Hippocampal formation (tissue), 2 donors: ENCODE measurements at places on chromosomes 16 and 17.

GRCh38 chr17:37512442-37513068 is 22.9 kb downstream of the DUSP14 start:
- peak; percentile 3 for DNase-seq

GRCh38 chr17:27975146-27976011 is 67.1 kb upstream of the NLK start:
- no peak for DNase-seq

GRCh38 chr17:20059728-20060188 is 50.6 kb downstream of the SPECC1 start:
- DNase-seq = no peak

DNA sequence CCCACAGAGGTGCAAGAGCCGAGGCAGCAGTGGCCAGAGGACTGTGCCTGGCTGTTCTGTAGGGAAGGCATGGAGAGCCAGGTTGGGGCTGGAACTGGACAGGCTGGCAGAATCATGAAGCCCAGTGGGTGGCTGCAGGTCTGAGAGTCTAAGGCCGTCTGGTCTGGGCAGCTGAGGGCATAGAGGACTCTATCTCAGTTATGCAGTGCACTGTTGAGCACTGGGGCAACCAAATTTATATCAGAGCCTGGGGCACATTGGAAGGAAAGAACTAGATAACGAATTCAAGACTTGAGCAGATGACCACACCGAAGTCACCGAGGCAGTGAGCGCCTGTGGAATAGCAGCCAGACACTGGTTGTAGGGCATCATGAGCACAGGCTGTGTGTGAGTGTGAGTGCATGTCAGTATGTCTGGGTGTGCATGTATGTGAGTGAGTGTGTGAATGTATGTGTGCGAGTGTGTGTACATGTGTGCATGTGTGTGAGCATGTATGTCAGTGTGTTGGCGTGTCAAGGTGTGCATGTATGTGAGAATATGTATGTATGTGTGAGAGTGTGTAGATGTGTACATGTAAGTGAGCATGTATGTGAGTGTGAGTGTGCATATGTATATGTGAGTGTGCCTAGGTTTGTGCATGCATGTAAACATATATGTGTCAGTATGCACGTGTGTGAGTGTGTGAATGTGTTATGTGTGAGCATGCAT is 37.0 kb downstream of the RGS9 start:
- DNase-seq = no peak

DNA sequence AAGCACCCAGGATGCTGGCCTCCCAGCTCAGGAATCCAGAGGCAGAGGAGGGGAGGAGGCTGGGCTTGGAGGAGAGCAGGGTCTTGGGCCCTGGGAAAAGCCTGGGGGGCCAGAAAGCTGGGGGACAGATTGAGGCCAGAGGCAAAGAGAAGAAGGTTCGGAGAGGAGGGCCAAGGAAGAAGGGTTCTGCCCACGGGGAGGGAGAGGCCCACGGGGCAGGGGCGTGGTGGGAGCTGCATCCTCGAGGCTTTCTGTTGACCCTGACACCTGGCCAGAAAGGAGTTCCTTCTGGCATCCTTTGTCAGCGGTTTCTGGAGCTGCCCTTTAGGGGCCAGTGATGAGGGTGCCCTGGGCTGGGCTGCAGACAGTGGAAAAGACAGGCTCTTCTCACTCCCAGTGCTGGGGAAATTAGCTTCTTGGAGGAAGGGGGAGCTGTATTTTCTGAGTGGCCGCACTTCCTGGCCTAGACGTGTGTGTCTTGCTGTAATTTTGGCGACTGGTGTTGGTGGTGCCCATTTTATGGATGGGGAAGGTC is 308.7 kb downstream of the SEC14L1 start:
- DNase-seq = no peak

DNA sequence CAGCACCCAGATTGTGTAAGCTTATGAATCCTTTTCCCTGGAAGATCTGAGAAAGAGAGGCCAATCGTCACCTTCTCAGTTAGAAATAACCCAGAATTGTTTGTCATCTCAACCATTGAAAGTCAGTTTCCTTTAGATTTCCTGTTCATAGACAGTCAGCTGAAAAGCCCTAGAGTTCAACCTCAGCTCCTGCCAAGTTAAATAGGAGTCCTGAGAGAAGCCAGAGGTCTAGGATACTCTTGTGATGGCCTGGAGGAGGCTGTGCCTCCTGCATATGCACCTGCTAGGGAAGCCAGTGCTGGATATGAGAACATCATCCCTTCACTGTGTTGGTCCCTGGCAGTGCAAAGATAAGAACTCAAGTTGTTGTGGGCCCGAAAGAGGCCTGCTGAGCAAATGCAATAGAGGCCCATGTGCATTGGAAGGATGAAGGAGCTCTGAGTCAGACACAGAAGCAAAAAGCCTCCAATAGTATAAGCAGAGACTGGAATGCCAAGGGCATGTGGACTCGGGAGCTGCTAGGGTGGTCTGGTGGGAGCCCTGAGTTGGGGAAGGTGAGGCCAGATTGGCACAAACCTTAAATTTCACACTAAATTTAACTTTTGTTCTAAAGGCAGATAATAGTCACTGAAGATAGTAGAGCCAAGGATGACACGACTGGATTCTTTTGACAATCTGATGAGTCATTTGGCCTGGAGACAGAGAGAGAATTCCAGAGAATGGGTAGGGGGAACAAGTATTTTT is 520.9 kb upstream of the CDH5 start:
- DNase-seq = no peak

- no peak for DNase-seq
Observed at GRCh38 chr16:10613785-10614485, 33.5 kb upstream of the EMP2 start.

DNA sequence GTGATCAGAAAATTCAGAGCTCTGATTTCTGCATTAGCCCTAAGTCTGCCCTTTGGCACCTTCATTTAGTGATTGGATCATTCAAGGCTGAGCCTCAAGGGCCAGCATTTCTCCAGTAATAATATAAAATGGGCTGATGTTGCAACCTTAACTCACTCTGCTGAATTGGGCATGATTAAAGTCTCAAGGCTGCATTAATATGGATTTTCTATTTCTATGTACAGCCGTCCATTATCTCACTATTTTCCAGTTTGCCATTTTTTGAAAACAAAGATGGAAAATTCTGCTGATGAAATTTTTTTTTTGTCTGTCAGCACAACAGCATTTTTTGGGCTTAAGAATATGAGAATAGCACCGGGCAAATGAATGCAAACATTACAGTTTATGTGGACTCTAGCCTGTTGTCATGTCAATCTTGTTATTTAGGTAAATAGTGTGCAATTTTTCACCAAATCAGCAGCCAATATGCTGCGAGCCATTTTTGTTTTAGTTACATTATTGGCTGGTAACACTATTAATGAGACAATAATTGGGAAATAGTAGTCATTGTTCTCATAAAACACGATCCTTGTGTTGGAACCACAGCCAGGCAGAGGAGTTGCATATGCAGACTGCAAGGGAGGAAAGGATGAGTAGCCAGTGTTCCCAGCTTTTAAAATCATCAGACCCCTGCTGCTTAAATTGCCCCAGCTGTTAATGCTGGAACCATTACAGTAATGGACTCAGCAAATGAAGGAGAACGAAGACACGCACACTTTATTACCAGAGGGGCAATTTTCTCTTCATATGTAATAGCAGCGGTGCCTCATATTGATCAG is 10.5 kb downstream of the FTO start:
- no peak for DNase-seq

DNA sequence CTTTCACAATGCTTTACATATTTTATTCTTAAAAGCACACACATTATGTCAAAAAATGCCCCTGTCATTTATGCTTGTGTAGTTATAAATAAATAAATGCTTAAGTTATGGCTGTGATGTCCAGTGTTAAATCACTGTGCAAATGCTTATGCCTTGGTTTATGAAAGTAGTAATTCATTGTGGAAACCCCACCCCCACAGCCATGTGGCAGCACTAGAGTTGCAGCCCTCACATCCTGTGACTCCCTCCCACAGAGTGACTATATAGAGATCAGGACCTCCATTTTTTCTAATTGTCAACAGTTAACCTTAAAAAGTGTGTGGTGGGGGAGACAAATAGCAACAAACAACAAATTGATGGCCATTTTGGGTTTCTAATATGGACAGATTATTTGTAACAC is 2.4 kb downstream of the SKAP1 start:
- DNase-seq = no peak

DNA sequence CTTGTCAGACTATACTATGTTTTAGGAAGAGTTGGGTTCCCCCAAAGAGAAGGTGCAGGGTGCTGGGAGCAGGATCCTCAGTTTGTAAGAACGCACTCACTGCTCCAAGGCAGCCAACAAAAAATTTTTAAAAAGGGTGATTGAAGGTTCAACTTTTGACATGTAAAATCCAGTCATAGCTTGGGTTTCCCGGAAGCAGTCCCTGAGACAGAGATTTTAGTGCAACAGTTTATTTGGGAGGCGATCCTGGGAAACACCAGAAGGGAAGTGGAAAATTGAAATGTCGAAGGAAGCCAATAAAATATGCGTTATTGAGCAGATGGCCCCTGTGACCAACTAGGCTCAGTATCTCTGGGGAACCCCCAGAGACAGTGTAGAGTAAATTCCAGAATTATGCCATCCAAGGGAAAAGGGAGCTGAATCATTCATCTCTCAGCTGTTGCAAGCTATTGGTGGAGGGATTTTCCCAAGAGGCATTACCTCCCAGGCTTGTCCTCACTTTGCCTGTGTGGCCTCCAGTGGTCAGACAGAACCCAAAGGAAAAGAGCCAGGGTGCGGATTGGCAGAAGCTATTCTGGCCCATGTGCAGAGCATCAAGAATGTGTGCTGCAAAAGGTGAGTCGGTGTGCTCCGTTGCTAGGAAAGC is 72.9 kb downstream of the HS3ST3B1 start:
- DNase-seq = no peak

GRCh38 chr16:11621539-11621919 is 34.8 kb upstream of the LITAF start:
- no peak for DNase-seq

- no peak for DNase-seq
Observed at GRCh38 chr17:66306446-66306845, 4.0 kb downstream of the PRKCA start.

- DNase-seq = no peak
Observed at GRCh38 chr16:26542198-26542597, 524.5 kb upstream of the C16orf82 start.

- no peak for DNase-seq
Observed at GRCh38 chr17:41530062-41531048, 2.2 kb upstream of the KRT19 start.

- DNase-seq = no peak
Observed at GRCh38 chr17:28901866-28902818, 737 bp downstream of the DHRS13 start.

GRCh38 chr17:410543-411401 is 58.2 kb upstream of the RPH3AL start:
- DNase-seq = no peak

- no peak for DNase-seq
Observed at GRCh38 chr17:19316761-19317358, 45.7 kb downstream of the B9D1 start.

DNA sequence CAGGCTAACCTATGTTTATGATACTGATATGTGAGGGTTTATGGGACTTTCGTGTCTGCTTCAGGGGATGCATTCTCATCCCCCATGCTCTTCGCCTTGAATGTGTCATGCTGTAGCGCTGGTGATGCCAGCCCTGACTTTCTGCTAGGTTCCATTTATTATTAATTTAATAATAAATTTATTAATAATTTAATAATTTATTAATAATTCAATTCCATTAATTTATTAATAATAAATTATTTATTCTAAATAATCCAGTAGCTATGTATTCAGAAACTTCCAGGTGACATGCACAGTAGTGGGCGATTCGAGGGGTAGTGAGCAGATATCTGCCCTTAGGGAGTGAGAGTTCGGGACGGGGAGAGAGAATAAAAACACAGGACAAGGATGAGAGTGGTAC is 49.8 kb downstream of the SHISA6 start:
- DNase-seq = no peak

- DNase-seq = no peak
Observed at GRCh38 chr16:73172973-73173709, 125.2 kb upstream of the ZFHX3 start.

- DNase-seq = no peak
Observed at GRCh38 chr17:28328325-28328724, 6.9 kb downstream of the IFT20 start.

GRCh38 chr17:1186214-1186820 is 6.5 kb upstream of the ABR start:
- DNase-seq = no peak

DNA sequence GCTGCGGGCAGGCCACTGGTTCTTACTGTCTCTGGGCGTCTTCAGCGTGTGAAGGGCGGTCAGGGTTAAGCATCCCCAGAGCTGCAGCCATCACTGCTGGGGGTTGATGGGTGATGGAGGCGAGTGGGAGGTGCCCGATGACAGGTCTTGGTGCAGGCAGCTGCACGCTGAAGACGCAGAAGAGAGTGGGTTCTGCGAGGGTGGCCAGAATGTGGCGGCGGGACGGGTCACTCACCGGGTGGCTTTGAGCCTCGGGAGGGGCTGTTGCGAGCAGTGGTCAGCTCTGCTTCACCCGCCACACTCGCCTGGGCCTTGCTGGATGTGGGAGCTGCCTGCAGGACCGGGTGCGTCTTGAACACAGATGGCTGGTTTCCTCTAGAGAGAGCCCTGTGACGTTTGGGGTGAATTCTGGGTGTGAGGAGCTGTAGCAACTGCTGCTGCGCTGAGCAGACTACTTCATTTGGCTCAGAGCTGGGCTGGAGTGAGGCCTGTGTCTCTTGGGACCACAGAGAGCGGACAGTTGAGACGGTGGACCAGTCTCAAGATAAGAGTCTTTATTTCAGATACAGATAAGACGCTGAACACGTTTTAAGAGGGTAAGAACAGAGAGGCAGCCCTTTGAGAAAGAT is 44.6 kb upstream of the ZNF750 start:
- DNase-seq = no peak

GRCh38 chr16:20830372-20830771 is 24.0 kb downstream of the REXO5 start:
- no peak for DNase-seq

DNA sequence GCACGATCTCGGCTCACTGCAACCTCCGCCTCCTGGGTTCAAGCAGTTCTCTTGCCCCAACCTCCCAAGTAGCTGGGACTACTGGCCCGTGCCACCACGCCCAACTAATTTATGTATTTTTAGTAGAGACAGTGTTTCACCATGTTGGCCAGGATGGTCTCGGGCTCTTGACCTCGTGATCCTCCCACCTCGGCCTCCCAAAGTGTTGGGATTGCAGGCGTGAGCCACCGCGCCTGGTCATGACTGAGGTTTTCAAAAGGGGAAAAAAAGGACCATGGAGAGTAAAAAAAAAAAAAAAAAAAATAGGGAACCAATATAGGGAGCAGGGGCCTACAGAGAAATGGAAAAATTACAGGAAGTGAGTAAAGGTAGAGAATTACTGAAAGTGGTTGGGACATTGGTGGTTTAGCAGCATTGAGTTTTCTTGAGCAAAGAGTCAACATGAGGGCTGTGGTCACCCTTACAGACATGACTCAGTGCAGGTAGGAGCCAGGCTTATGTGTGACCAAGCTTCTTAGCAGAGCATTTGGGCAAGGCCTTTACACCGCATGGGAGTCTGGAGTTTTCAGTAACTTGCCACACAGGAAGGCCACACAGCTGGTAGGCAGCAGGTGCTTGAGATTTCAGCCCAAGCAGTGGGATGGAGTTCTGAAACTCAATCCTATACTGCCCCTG is 447.3 kb downstream of the HS3ST3B1 start:
- no peak for DNase-seq

- DNase-seq = no peak
Observed at GRCh38 chr16:77297996-77298395, 98.8 kb downstream of the SYCE1L start.
